ENCODE measurements at places on chromosomes 13 and 19.

- no peak for DNase-seq
Observed at GRCh38 chr13:113495494-113496210, 5.1 kb upstream of the DCUN1D2 start.

GRCh38 chr19:29119590-29119989 is 93.4 kb downstream of the UQCRFS1 start:
- no peak for DNase-seq

DNA sequence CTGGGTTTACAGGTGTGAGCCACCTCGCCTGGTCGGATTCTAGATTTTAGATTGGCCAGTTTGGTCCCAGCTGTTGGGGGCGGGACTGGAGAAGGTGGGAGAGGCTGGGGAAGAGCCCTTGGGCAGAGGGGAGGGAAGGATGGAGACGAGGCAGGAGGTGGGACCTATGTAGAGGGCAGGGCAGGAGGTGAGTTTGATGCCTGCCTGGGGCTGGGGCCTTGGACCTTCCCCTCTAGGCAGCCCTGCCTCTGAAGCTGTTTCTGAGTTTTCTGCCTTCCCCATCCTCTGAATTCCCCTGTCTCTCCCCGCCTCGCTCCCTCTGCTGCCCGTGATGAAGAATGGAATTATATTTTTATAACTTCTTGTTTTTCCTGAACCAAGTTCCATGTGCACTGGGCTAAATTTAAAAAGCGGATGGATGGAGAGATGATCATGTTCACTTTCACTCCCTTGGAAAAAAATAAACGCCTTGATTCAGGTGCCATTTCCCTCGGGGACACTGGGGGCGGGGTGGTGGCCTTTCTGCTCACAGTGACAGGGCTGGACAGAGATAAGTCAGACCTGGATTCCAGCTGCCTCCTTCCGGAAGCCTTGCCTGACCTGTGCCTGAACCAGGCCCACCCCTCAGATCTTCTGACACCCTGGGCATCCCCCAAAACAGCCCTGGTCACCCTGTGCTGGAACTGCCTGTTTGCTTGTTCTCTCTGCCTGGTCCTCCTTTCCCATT is 16.5 kb upstream of the TNFAIP8L1 start:
- DNase-seq: no peak

- DNase-seq: no peak
Observed at GRCh38 chr19:1387684-1388636, 4.3 kb downstream of the NDUFS7 start.

- DNase-seq: no peak
Observed at GRCh38 chr13:55669051-55669450, 1471.7 kb upstream of the PRR20A start.

DNA sequence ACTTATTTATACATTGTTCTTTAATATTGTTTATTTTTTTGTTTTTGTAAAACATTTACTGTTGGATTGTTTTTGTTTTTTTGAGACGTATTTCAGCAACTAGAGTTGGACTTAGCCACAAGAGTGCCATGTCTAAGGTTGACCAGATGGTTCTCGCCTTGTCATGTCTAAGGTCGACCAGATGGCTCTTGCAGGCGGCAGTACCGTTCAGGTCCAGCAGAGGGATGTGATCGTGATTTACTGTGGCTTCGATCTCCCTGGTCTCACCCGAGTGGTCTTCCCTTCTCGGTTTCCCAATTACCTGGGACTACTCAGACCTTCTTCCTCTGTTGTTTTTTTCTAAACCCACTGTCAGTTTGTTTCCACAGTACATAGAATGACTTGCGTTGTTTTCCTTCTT is 1438.6 kb downstream of the UQCRFS1 start:
- DNase-seq: no peak

DNA sequence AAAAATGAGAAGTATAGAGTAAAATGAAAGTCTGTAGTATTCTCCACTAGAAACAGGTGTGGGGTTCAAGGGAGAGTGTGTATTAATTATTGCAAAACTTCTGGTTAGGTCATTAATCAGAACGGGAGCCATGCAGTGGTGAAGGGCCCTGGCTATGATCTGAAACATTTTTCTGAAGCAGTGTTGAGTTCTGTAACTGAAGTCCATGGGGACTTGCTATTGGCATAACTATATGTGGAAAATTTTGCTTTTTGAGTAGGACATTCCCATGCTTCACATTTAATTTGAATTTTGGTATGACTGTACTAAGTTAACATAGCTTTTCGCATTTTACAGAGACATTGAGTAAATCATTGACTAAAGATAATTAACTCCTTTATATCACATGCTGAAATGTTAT is 67.5 kb downstream of the LRCH1 start:
- no peak for DNase-seq

DNA sequence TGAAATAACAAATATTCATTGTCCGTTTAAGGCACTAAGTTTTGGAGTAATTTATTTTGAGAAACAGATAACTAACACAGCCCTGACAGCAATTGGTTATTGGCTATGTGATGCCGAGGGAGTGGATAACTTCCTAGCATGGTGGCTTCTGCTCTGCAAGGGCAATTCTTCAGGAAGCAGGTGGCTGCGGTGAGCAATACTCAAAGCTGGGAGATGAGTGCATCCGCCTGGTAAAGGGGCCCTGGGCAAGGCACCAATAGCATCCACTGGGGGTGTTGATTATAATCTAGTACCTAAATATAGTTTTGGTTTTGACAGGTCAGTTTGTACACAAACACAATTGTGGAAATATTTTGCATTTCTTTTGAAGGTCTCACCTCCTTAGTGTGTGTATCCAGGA is 41.0 kb downstream of the CCDC70 start:
- no peak for DNase-seq

GRCh38 chr19:47002106-47002766 is 17.4 kb upstream of the NPAS1 start:
- no peak for DNase-seq

DNA sequence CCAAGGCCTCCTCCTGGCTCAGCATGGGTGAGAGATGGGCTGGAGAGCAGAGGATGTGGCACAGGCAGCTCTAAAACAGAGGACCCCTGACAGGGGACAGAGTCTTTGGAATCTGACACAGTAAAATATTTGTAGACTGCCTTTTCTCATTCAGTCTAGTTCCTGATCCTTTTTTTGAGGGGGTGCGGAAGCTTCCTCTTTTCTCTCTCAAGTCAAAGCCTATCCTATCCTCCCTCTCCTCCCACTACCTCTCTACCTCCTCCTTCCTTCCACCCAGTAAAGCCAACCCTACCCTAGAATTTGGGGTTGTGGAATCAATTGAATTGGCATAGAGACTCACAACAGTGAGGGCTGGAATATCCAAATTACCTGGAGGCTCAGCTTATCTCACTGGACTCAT is 82.0 kb downstream of the TEX26 start:
- no peak for DNase-seq

- DNase-seq: no peak
Observed at GRCh38 chr13:29165216-29165615, 345.1 kb downstream of the MTUS2 start.

GRCh38 chr19:2167896-2168618 is 4.3 kb downstream of the DOT1L start:
- no peak for DNase-seq

DNA sequence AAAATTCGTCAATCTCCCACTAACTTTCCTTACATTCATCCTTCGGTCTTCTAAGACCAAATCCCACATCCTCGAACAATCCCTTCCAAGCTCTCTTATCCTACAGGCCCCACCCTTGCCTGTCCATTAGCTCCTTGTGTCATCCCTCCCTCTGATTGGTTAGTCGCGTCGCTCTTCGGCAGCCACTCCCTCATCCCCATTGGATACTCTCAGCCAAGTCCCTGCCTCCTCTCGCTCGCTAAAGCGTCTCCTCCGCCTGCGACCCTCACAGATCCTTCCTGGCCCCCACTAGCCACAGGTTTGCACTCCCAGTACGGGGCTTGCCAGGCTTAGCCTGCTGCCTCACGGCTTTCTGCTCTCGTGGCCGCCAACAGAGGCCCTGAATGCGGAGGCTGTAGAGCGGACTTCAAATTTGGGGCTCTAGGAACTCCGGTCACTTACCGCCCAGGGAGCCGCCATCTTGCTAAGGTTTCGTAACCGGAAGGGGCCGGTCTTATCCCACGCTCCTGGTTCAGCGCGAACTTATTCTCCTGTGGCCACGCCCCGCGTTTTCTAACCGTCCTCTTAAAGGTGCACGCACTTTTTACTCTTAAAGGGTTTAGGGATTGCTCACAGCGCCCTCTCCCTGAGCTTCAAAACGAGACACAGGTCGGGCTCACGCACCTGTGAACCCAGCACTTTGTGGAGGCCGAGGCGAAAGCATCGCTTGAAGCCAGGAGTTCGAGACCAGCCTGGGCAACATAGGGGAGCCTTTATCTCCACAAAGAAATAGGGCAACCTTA is at the start of gene DMAC2:
DMAC2 (minus strand) TSS at position 472 of the 782 bp plus-strand sequence; CDS start at position 459, 13 bp downstream.
- peak; percentile 90 for DNase-seq

GRCh38 chr13:70527599-70527998 is 419.3 kb upstream of the KLHL1 start:
- DNase-seq: no peak

DNA sequence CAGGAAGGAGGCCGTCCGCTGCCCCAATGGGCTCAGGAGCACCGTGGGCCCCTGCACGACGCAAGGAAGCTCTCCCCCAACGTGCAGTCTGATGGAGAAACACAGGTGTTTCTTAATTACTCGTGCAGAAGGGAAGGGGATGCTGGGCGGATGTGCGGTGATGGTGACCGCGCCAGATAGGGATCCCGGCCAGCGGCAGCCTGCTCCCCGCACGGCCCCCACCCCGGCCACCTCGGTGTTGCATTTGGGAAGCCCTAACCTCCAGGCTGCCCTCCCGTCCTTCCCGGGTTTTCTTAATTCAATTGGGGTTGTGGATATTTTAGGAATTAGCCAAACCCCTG is 254.4 kb downstream of the ZNF536 start:
- DNase-seq: no peak

GRCh38 chr19:48487948-48488347 is 18.8 kb downstream of the CYTH2 start:
- DNase-seq: no peak

DNA sequence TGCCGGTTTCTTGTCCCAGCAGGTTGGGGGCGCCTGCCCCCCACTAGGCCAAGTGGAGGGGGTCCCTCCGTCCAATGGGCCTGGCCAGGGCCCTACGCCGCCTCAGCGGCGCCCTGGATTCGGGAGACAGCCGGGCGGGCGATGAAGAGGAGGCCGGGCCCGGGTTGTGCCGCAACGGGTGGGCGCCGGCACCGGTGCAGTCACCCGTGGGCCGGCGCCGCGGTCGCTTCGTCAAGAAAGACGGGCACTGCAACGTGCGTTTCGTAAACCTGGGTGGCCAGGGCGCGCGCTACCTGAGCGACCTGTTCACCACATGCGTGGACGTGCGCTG is 6.2 kb downstream of the KCNJ14 start:
- DNase-seq: no peak

GRCh38 chr19:48578891-48579290 is 26.9 kb downstream of the SULT2B1 start:
- DNase-seq: no peak

Measured in central memory CD4-positive, alpha-beta T cell (primary cell).